ENCODE measurements at places on chromosomes 2 and 18. TPM values are rescaled to one million over a fixed set of nuclear protein-coding genes. Genes with fewer than 3 reads are reported as not detected.

Gene SF3B6
- total RNA-seq, result 53.7 TPM

Gene ALMS1
- 7.9 TPM for total RNA-seq

Gene SRD5A2
- not detected for total RNA-seq

DNA sequence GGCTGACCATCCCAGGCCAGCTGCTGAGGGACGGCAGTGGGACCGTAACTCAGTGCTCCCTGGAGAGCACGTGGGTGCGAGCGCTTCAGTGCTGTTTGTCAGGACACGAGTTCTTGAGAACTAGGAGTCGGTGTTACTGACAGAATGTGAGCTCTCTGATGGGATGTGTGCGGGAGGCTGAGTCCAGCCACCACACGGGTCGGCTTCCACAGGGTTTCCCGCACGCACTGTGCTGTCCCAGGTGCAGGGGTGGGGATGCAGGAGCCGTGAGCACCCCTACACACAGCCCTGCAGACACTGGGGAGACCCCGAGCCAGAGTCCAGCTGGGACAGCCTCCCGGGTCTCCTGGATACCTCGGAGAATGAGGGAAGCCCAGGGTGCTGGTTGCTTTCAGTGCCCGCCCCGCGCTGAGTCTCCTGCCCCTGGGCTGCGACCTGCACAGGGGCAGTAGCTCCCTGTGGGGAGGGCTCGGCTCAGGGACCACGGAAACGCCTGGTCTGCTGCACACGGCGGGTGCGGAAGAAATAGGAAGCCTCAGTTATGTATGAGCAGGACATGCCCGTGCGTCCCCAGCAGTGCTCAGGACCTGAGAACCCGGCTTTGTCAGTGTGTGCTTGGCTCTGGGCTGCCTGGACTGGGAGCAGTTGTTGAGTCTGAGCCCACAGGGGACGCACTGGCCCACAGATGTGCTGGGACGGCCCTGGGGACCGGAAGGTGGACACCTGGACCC lies 71.2 kb downstream of the KCNG2 start:
- DNase-seq, result peak; percentile 32

Gene TEX44
- total RNA-seq, result not detected

Gene EFHD1
- 26.3 TPM for total RNA-seq

- DNase-seq, result no peak
Observed at GRCh38 chr2:191499050-191499449, 178.9 kb upstream of the NABP1 start.

Gene RSAD2
- 3.3 TPM for total RNA-seq

Gene TMEM37
- 4.5 TPM for total RNA-seq

Gene PNO1
- total RNA-seq, result 7.1 TPM

Data from Right ventricle myocardium inferior (tissue), 1 donor.